ENCODE measurements at places on chromosomes 12 and 14.

GRCh38 chr12:49872781-49873181, 29.9 kb upstream of the BCDIN3D start:
- DNase-seq, result peak; percentile 34

DNA sequence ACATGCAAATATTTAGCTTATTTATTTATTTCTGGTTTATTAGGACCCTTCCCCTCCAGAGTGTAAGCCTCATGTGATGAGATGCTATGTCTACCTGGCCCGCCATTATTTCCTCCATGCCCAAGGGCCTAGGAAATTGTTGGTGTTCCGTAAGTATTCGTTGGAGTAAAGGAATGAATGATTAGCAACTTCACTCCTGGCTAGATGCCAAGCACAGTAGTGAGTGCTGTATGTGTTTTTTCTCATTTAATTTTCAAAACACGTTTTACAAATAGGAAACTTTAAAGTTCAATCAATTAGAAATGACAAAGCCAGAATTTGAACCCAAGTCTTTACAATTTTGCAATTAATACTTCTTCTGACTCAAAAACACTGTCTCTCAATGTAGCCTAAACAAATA, 253.8 kb downstream of the BCAT1 start:
- no peak for DNase-seq

DNA sequence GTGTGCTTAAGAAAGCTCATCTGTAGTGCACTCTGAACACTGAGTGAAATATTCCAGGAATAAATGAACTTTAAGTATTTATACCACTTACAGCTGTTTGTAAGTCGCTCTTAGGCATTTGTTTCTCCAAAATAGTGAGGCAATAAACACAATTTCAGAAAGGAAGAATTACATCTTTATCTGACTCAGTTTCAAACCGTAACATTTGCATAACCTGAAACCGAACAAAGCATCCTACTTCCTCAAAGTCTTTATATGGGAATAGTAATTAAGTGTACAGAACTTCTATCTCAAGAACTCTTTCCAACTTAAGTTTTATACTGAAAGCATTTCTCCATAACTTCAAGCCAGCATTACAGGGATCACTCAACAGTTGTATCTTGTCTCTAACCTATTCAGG, 58.4 kb downstream of the SOX5 start:
- no peak for DNase-seq

GRCh38 chr14:55073856-55074255, 22.4 kb downstream of the MAPK1IP1L start:
- DNase-seq, result peak; percentile 85

GRCh38 chr14:63996016-63996415, 143.2 kb downstream of the SYNE2 start:
- DNase-seq, result no peak

DNA sequence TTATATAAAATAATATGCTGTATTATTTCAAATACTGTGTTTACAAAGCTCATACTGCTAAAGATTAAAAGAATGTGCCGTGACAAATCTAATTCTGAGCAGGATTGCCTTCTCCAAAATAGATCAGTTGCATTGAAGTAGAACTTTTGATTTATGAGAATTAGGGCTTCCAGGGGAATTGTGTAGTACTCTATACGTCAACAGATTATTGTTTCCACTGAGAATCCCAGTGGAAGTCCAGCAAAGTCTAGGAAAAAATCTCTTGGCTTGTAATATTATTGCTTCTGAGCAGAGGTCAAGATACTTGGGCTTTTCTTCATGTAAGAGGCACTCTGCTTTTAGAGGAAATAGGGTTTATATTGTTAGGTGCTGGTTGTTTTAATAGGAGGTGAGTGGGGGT, 133.9 kb downstream of the TRHDE start:
- no peak for DNase-seq

DNA sequence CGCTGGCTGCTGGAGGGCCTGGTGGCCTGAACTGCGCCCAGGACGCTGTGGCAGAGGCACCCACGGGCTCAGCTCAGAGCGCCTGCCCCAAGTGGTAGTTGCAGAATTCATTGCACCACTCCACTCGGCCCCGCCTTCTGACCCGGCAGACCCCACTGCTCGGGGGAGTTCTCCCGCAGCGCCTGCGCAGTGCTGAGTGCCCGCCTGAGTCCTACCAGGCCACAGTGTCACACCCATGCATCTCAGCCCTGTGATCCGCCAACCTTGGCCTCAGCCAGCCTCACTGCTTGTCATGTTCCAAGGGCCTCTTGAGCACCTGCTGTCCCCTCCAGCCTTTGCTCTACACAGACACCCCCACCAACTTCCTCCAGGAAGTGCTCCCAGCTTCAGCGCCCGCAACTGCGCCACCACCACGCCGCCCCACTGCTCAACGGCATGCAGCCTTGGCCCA, 12.2 kb downstream of the DEGS2 start:
- DNase-seq, result no peak

GRCh38 chr14:95217391-95217900, 60.1 kb upstream of the DICER1 start:
- DNase-seq, result peak; percentile 18

DNA sequence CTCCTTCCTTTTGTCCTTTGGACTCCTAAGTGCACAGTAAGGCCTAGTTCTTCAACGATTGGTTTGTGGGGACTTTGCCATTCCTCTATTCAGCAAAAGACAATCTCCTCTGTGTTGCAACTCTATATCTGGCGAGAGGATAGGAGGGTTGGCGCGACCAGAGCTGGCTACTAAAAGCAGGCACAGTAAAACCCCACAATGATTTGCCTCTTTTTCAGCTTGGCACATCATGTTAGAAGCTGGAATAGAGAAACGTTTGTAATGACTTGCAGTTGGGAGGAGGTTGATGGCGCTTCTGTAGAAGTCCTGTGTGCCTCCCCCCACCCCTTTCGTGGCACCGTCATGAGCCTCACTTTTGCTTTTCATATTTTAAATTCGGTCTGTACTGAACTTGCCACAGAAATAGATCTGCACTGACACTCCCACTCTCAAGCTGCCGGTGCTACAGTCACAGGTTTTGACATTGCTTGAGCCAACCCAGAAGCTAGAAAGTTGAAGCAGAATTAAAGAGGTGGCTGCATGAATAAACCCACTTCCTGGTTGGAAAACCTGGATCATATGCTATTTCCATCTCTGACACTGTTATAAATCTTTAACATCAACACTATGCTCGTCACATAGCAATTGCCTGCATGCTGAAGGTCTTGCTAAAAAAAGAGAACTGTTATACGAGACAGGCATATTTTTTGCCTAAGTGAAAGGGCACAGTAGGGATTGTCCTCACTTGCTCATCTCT, 315.3 kb upstream of the PRICKLE1 start:
- no peak for DNase-seq

GRCh38 chr12:32477714-32478113, 78.4 kb downstream of the FGD4 start:
- DNase-seq, result peak; percentile 43

DNA sequence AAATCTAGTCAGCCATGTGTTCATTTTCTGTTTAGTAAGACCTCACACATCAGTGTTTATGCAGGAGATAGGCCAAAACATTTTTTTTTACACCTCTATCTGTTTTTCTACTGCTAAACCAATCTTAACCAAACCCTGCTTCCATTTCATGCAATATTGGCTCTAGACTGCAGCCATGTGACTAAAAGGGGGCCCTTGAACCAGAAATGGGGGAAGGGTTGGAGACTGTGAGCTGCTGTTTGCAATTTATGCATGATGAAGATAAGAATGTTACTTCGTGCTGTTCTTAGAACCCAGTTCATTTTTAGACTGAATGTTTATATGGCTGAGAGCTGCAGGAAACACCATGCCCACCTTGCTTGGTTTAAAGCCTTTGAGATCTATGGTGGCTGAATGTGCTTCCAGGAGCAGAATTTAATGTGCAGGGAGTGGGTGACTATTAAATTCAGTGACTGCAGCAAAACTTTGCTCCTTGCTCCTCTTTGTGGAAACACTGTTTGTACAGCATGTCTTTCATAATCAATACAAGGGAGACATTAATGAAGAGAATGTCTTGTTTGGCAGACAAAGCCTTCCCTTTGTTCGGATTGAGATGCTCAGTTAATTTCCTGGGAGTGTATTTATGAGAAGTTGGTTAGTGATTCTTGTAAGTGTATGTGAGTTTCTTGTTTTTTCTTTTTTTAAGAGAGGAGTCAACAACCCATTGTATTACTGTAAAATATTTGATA, 53.6 kb downstream of the CHST11 start:
- DNase-seq, result no peak

DNA sequence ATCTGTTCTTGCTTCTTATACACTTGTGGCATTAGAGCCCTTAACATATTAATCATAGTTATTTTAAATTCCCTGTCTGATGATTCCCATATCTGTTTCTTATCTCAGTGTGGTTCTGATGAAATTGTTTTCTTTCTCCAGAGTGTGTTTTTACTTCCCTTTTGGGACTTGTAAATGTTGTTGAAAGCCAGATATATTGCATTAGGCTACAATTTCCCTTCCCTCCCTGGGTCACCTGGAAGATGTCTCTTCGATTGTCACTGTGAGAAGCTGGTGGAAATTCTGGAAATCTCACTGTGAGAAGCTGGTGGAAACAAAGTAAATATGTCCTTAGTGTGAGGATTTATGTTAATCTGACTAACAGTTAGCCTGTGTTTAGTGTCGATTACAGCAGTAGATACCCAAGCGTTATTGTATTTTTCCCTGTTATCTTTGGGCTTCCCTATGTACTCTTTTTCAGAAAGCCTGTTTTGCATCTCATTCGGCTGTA, 717.3 kb downstream of the TRHDE start:
- no peak for DNase-seq

- peak; percentile 31 for DNase-seq
These were observed 28.5 kb downstream of the TMCC3 start for GRCh38 chr12:94621662-94622359.

DNA sequence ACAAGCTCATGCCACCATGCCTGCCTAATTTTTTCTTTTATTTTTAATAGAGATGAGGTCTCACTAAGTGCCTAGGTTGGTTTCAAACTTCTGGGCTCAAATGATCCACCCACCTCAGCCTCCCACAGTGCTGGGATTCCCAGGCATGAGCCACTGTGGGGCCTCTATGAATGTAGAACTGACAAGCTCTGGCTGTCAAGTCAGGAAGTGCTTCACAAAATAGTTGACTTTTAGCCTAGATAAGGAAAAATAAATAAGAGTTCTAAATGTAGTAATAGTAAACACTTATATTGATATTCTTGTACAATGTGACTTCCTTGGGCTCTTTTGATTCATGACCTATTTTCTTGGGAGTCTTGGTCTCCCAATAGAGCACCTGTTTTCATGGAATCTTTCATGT, 40.0 kb downstream of the RMST start:
- no peak for DNase-seq

DNA sequence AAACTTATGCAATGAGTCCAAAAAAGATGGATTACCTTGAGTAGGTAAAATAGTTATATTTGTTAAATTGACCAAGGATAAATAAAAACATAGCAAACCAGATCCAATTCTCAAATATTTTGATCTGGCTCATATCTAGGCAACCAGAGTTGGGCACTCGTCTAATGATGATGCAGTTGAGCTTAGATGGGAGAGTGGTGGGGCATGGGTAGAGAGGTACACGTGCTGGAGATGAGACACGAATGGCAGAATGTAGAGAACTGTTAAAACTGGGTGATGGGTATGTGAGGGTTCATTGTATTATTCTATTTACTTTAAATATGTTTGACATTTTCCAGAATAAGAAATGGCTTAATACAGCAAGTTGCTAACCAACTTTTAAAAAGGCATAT, 7.6 kb upstream of the RNF34 start:
- DNase-seq, result no peak

GRCh38 chr12:168763-169525, 45.0 kb downstream of the SLC6A12 start:
- peak; percentile 51 for DNase-seq

GRCh38 chr14:90272523-90272922, 16.2 kb downstream of the PSMC1 start:
- no peak for DNase-seq

All from fibroblast of skin of abdomen (primary cell).